ENCODE measurements at places on chromosomes 5 and 9.
A peak's percentile ranks its signal among the peaks of the same experiment; 100 is the strongest.

GRCh38 chr9:87181670-87182069 lies 234.4 kb upstream of the GAS1 start:
- no peak for DNase-seq

DNA sequence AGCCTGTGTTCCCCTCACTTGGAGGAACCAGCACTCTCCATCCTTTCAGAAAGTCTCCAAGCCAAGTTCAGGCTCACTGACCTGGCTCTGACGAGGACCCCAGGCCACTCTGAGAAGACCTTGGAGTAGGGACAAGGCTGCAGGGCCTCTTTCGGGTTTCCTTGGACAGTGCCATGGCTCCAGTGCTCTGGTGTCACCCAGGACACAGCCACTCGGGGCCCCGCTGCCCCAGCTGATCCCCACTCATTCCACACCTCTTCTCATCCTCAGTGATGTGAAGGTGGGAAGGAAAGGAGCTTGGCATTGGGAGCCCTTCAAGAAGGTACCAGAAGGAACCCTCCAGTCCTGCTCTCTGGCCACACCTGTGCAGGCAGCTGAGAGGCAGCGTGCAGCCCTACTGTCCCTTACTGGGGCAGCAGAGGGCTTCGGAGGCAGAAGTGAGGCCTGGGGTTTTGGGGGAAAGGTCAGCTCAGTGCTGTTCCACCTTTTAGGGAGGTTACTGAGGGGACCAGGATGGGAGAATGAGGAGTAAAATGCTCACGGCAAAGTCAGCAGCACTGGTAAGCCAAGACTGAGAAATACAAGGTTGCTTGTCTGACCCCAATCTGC lies 4.7 kb upstream of the NUP214 start:
- no peak for DNase-seq

- no peak for DNase-seq
These were observed 44.8 kb downstream of the PJA2 start for GRCh38 chr5:109364977-109365376.

DNA sequence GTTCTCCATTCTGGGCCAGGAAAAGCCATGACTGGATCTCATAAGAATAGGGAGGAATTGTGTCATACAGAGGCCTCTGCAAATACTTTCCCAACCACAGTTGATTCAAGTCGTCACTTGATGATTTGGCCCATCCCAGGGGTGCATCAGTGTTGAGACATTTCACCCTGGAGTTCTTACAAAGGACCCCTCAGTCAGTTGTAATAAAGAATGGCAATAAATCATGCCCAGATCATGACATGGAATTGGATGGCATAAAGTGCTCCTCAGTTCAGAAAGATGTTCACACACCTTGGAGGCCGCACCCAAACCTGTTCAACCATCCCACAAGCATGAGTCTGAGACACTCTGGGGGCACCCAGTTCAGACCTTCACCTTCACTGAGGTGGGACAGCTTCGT lies 168.1 kb downstream of the NR3C1 start:
- DNase-seq, result no peak

DNA sequence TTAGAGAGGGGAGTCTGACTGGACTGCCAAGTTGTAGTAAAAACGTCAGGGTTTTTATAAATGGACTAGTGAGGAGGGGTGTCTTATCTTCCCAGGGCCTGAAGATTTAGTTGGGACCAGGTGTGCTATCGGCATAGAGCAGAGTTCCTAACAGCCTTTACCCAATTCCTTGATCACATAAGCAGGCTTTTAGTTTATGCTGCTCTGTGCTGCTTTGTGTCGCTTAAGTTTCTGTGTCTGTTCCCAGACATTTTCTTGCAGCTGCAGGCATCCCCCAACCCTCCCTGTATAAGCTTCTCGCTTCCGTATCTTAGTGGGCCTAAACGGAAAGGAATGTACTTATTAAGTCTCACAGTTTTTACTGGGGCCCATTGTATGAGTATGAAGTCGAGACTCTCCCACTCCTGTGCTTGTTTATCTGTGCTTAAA lies 2.6 kb upstream of the SMC5 start:
- no peak for DNase-seq

GRCh38 chr5:82657033-82657699 lies 379.0 kb upstream of the RPS23 start:
- DNase-seq, result no peak

- DNase-seq, result no peak
These were observed 286.9 kb downstream of the GADD45G start for GRCh38 chr9:89891591-89892304.

GRCh38 chr9:90906316-90907055 lies 104.9 kb downstream of the SYK start:
- no peak for DNase-seq

DNA sequence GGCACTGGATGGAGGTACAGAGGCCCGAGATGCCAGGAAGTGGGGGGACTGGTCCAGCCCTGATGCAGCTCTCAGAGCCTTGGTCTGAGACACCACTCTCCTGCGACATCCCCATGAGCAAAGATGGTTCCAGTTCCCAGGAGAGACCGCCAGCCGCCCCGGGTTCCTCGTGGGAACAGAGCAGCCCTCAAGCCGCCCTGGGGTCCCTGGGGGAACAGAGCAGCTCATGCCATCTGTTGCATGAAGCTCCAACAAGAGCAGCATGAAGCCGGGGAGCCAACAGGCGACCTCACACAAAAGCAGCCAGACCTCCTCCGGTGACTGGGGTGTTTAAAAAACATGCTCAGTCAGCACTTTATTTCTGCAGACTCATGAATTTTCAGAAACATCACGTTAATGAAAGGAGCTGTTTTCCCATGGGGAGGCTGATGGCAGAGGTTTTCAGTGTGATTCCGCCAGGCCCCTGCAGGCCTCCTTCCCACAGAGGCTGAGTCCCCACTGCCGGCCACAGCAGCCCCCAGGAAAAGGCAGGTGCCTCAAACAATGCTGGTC lies 6.2 kb downstream of the SLC6A18 start:
- no peak for DNase-seq

GRCh38 chr9:111154081-111154562 lies 115.9 kb upstream of the LPAR1 start:
- DNase-seq, result no peak

DNA sequence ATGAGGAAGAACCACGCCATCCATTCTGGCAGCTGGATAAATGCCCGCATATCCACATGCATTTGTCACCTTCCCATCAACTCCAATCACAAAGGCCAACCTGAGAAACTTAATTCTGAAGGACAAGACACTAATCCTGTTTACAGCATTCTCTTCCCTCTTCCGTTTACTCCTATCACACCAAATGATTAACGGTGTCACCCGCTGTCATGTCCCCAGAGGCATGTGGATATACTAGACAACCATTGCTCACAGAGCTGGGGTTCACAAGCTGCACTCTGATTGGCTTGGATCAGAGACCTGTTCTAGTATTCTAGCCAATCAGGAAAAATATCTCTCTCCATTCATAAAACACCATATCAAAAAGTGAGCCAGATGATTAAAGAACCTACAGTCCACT lies 3.6 kb downstream of the MACROH2A1 start:
- no peak for DNase-seq

DNA sequence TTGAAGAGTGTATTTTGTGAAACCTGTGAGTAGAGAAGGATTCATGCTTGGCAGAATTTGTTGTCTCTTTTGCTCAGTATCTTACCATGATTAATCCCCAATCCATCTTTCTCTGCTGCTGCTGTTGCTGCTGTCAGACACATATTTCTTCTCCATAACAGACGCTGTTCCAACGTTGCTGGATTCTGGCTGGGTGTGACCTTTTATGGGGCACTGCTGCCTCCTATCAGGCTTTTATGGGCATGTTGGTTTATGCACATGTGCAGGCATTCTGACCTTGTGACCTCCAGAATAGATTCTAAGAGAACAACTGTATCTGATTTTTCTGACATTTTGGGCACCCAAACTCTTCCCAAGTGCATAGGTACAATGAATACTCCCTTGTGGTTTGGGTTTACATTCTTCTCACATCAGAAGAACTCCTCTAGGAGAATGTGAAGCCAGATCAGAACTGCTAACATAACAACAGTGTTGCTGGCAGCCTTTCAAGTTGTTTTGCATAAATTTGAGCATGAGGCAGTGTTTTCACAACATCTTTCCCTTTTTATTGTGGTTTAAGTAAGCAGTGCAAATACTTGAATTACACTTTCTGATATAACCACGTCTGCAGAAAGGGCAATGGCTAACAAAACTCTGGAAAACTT lies 9.2 kb upstream of the ISL1 start:
- no peak for DNase-seq

DNA sequence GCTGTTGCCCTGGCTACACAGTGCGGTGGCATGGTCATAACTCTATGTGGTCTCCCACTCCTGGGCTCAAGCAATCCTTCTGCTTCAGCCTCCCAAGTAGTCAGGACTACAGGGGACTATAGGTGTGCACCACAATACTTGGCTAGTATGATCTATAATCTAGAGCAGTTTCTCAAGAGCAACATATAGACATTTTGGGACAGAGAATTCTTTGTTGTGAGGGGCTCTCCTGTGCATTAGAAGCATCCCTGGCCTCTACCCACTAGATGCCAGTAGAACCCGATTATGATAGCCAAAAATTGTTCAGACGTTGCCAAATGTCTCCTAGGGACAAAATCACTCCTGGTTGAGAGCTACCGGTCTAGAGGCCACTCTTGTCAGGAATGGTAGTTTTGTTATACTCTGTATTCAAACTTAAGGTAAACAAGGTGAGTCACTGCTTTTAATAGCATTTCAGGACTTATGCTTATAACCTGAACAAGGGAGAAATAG lies 7.2 kb downstream of the ANKHD1 start:
- DNase-seq, result no peak

DNA sequence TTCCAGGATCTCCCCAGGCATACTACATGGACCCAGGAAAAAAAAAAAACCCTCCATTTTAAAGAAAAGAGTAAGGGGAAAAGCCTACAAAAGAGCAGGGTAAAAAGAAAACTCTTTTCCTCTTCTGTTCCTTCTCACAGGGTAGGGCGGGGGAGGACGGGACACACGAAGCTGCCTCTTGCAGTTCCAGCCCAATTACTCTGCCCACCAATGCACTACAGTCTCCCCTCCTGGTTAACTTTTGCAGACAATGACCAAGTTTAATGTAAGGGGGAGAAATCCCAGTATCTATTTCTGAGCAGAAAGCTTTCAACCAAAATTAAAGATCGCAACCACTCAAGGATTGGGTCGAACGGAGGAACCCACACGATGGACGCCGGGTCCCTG lies 1.3 kb downstream of the BRD3 start:
- no peak for DNase-seq

GRCh38 chr9:106868087-106868486 lies 5.1 kb downstream of the ZNF462 start:
- no peak for DNase-seq

DNA sequence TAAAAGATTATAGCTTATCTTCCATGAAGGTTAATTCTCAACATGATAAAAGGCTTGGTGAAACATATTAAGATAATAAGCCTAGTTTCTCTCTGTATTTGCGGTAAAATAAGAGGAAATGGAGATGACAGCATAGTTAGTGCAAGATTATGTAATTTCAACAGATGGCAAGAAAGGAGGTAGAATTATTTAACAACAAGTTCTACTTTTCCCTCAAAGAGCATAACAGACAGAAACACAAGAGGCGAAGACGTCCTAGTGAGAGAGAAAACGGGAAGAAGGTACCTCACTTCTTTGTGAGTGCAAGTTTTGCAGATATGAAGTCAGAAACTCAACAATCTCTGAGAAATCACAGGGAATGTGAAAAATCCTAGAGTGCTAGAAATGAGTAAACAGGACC lies 144.8 kb upstream of the ADCY2 start:
- no peak for DNase-seq

DNA sequence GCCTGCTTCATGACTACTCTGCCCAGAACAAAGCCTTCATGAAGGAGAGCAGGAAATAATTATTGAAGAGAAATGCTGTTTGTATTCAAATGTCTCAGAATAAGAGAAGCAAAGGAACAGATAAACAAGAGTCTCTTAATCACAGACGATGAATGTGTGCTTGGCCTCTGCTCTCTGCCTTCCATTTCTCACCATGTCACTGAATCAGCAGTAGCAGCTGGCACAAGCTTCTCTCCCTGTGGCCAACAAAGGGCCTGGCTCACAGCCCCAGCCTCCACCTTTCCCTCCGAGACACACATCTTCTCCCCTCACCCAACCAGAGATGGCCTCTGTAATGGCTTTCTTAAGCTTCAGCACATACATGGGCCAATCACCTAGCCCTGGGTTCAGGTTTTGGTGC lies 128.1 kb upstream of the SLIT3 start:
- no peak for DNase-seq

DNA sequence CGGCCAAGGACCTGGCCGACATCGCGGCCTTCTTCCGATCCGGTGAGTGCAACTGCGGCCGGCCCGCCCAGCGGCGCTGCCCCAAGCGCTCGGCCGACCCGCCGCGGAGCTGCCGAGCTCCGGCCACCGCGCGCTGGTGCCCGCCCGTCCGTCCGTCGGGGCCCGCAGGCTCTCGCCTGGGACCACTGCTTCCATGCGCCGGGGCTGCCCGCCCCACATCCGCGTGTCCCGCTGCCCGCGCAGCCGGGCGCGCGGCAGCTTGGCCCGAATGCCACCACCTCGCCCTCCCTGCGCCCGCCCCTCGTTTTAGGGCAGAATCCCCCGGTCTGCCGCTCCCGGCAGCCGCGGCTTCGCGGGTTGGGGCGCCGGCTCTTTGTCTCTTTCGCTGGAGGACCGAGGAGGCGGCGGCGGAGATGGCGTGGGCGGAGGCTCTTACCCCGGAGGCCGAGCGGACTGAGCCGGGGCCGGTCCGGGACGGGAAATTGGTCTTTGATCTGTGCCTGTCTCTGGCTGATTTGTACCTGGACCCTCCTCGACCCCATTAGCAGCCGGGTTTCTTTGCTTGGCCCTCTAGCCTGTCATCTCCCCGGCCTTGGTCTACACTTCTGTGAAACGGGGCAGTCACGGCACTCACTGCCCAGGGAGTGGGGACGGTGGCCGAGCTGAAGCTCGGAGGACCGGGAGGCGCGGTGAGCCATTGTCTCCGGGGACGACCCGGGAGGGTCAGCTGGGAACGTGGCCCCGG lies 871 bp downstream of the TRIO start:
- DNase-seq, result peak; percentile 11

GRCh38 chr9:104319685-104320084 lies 184.4 kb upstream of the OR13F1 start:
- DNase-seq, result no peak

DNA sequence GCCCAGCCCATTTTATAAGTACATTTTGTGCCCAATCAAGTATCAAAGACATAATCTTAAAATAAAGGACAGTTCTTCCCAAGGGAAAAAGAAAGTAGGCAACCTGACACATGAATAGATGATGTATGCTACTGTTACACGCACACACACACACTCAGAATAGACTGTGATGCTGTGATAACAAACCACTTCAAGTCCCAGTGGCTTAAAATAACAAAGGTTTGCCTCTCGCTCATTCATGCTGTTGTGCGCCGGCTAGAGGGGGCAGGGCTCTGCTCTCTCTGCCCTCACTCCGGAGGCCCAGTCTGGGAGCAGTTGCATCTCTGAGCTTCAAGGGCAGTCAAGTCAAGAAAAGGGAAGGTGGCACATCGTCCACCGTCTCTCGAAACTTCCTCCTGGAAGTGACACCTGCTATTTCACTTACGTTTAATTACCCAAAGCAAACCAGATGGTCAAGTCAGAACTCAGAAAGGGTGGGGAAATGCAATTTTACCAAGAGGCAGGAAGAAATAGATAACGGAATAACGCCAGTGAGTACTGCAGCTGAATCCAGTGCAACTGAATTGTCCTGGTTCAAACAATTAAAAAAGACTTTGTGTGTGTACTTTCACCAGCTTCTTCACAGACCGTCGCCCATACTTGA lies 43.3 kb downstream of the ANKRD33B start:
- DNase-seq, result no peak
